ENCODE measurements at places on chromosomes 7 and 10.

GRCh38 chr10:43176271-43176670 lies 38.0 kb downstream of the CSGALNACT2 start:
- DNase-seq, result no peak

DNA sequence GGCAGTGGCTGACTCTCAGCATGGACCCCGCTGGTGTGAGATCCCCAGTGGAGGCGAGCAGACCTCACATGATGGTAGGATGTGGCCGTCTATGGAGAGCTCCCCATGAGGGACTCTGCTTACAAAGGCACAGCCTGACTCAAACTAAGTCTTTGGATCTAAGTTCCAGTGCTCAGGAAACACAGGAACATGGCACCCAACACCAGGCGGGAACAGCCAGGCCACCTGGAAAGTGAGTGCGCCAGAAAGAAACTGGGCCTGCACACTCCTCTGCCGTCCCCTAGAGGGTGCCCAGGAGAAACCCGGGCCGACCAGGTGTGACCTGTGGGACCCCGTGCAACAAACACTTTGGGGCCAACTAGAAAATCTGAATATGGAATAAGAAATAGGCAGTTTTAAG lies 10.0 kb downstream of the PITRM1 start:
- no peak for DNase-seq

- DNase-seq, result peak; percentile 52
Observed at GRCh38 chr10:114538181-114538906, 119.7 kb downstream of the ABLIM1 start.

DNA sequence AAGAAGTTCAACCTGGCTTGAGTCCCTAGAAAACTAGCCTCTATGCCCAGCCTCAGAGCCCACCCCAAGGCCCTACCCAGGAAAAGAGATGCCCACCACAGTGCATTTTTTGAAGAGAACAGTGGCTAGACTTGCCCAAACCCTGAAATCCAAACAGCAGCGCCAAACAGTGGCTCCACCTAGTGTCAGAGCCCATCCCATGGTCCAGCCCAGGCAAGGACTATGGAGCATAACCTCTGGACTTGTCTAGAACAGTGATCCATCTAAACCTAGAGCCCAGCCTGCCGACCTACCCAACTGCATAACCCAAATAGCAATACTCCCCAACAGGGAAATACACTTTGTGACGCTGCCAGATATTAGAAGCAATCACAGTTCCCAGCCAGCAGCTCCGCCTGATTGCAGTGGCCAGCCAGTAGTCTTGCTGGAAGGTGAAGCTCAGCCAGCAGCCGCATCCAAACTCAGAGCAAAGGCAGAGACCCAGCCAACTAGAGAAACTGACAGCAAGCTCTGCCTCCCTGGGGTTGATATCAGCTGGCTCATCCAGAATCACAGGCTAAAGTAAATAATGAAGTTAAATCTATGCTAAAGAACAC lies 44.5 kb downstream of the HBP1 start:
- DNase-seq, result no peak

GRCh38 chr7:128100225-128100948 lies 69.2 kb upstream of the LRRC4 start:
- no peak for DNase-seq

- DNase-seq, result no peak
Observed at GRCh38 chr7:151007469-151007898, 16.7 kb downstream of the NOS3 start.

DNA sequence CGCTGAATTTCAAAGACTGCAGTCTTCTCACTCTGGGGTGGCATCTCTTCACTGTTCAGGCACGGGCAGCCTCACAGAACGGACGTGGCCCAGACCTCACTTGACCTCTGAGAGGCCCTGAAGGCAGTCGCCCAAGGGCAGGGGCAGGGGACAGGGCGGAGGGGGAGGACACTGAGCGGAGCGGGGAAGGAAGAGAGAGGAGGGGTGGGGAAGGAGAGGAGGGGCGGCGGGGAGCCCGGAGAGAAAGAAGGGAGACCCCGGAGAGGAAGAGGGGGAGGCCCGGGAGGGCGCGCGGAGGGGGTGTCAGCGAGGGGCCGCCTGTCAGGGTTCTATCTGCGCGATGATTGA lies 58.7 kb upstream of the COMTD1 start:
- DNase-seq, result no peak

DNA sequence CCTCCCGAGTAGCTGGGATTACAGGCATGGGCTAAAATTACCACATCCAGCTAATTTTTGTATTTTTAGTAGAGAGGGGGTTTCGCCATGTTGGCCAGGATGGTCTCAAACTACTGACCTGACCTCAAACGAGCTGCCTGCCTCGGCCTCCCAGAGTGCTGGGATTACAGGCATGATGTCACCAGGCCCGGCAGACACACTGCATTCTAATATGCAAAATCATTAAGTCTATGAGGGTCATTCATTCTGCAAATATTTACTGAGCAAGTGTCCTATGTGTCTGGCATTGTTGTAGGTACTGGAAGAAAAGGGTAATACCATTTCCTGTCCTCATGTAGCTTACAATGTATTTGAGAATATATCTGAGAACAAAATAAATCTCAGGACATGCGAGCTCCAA lies 2.7 kb downstream of the PUS7 start:
- no peak for DNase-seq

DNA sequence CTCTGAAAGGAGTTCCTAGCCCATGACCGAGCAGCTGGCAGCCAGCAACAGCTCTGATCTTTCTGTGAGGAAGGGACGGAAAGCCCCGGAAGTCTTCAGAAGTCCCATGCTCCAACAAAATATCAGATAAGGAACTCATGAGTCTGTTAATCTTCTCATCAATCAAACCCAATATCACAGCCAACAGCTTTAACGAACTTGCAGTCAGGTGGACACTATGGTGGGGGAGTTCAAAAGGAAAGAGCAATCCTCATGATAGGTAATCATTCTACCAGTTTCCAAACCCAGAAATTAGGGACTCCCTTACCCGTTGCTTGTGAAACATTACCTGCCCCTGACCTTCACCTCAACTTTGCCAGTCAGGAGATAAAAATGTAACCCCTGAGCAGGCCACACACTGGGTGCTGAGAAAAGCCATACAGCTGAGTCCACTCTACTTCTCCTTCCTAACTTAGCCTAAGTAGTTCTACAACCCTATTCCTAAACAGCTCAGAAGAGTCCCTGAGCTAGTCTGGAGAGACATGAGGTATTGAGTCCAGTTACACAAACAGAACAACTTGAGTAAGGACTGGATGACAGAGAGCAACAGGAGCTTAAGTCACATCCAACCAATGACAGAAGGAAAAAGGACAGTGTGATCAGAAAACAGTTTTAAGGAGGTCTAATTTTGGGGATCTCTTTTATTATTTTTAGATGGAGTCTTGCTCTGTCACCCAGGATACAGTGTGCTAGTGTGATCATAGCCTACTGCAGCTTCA lies 2.2 kb downstream of the NDST2 start:
- no peak for DNase-seq

- DNase-seq, result peak; percentile 21
Observed at GRCh38 chr10:108544500-108545120, 1378.7 kb downstream of the XPNPEP1 start.

DNA sequence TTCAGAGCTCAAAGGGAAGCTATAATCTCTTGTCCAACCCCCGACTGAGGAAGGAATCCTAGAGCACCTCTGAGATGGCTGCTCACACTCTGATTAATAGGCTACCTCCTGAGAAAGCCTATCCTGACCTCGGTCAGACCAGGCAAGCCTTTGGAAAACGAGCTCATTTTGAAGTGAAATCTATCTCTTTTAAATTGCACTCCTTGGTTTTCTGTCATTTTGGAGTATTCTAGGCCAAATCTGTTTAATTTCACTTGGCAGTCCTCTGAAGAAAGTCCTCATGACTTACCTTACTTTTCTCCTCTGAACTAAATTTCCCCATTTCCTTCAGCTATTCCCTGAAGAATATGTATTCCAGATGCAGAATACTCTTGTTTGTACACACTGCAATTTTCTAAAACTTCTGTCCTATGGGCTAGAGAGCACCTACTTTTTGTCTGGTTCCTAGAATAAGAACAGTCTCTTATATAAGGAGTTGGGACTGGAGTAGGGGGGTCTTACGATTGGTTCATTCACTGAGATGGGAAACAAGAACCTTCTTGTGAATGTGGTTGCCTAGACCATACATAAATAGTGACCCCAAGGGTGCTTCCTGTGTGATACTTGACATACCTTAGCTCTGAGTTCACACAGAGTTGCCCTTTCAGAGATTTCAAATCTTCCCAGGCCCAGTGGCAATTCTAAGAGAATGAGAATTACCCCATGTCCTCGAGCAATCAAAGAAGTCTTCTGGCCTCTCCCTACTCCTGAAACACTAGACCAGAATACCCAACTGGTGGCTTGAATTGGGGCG lies 31.9 kb upstream of the HPS1 start:
- DNase-seq, result no peak

DNA sequence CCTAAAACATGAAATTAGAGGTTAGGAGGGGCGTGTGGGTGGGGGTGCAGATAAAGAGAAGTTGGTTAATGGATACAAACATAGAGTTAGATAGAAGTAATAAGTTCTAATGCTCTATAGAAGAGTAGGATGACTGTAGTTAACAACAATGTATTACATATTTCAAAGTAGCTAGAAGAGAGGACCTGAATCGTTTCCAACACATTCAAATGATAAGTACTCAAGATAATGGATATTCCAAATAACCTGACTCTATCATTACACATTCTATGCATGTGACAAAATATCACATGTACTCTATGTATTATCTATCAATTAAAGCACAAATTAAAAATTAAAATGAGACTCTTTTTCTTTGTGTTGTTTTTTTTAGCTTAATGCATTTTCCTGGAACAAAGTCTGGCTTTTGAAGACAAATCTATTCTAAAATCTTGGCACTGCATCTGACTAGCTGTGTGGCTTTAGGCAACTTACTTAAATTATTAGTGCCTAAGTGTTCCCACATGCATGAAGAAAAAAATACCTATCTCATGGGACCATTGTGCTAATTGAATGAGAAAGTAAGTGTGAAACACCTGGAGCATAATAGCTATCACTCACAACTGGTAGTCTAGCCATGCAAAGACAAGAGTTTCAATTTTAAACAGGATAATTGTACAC lies 75.7 kb downstream of the SEMA3C start:
- no peak for DNase-seq

GRCh38 chr7:1706721-1707613 lies 36.9 kb downstream of the ELFN1 start:
- no peak for DNase-seq

All from stimulated activated CD4-positive, alpha-beta T cell treated with anti-CD3 and anti-CD28 coated beads, Interleukin-2, amount 100 ng/mL, for 24 hours (primary cell).